ENCODE measurements at places on chromosomes 3 and 15.
A peak's percentile ranks its signal among the peaks of the same experiment; 100 is the strongest.

- no peak for DNase-seq
Measured at GRCh38 chr3:25472153-25472552, 44.1 kb downstream of the RARB start.

GRCh38 chr3:25018909-25019308 lies 409.2 kb upstream of the RARB start:
- no peak for DNase-seq

- DNase-seq, result no peak
Measured at GRCh38 chr3:115098354-115099073, 48.6 kb downstream of the ZBTB20 start.

- DNase-seq, result no peak
Measured at GRCh38 chr3:113275583-113275928, 64.2 kb downstream of the BOC start.

DNA sequence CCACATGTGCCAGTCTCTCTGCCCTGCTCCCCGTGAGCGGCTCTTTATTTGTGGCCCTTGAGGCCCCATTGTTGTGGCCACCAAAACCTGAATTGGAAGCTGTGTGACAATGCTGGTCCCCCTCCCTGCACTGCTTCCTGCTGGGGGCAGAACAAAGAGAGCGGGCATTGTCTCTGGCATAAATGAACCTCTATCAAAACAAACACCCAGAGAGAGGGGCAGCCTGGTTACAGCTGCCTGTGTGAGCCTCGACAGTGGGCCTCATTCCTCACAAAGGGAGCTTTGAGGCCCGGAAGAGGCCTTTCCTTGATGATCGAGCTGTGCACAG lies 152.9 kb downstream of the IGF1R start:
- peak; percentile 71 for DNase-seq

DNA sequence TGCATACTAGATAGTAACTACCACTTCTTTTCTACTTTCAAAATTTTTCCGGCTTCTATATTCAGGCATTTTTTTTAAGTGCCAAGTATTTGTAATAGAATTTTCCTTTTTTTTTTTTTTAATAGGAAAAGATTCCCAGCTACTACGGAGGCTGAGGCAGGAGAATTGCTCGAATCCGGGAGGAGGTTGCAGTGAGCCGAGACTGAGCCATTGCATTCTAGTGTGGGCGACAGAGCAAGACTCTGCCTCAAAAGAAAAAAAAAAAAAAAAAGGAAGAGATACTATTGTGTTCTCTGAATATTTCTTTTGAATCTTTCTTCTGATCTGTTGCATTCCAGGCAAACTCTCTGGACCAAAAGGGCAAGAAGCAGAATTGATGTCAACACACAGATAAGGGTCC lies 557.3 kb downstream of the FGF12 start:
- DNase-seq, result no peak

Measured in NCI-H187 (cell line).